Nasal cavity respiratory epithelium epithelial cell of viscerocranial mucosa (primary cell): ENCODE measurements at places on chromosomes 16 and 17. TPM values are rescaled to one million over a fixed set of nuclear protein-coding genes. Genes with fewer than 3 reads are reported as not detected.

ADAD2 gene
- not detected in 2 replicates for total RNA-seq

PLEKHH3 gene
- total RNA-seq = 16.4 and 31.0 TPM in 2 replicates

RRAD gene
- 3.1 and 35.2 TPM in 2 replicates for total RNA-seq

CRYBA1 gene
- not detected in 2 replicates for total RNA-seq

NDRG4 gene
- 8.5 and 12.1 TPM in 2 replicates for total RNA-seq

PCTP gene
- total RNA-seq = 6.5 and 11.6 TPM in 2 replicates

PRSS8 gene
- total RNA-seq = 31.1 and 54.2 TPM in 2 replicates

STH gene
- not detected in 2 replicates for total RNA-seq

WNT9B gene
- total RNA-seq = not detected in 2 replicates

PPP1R1B gene
- under 0.01 TPM in 1 of 2 replicates, not detected in the other for total RNA-seq

SPNS3 gene
- under 0.01 TPM in 1 of 2 replicates, not detected in the other for total RNA-seq

GRIN2A gene
- total RNA-seq = under 0.01 TPM in 1 of 2 replicates, not detected in the other

SHISA9 gene
- under 0.01 TPM in 2 replicates for total RNA-seq

COPRS gene
- total RNA-seq = 44.9 and 55.4 TPM in 2 replicates

HNF1B gene
- total RNA-seq = not detected in 2 replicates

NACA2 gene
- not detected in 2 replicates for total RNA-seq

KIF2B gene
- total RNA-seq = not detected in 2 replicates

CSH1 gene
- not detected in 2 replicates for total RNA-seq

CDRT15 gene
- not detected in 2 replicates for total RNA-seq

HAS3 gene
- total RNA-seq = 41.0 and 203 TPM in 2 replicates

GLIS2 gene
- 0.68 and 3.6 TPM in 2 replicates for total RNA-seq

SHBG gene
- total RNA-seq = under 0.01 and 0.21 TPM in 2 replicates

MLKL gene
- 6.5 and 11.7 TPM in 2 replicates for total RNA-seq

ZFP1 gene
- 8.5 and 11.2 TPM in 2 replicates for total RNA-seq

CDT1 gene
- total RNA-seq = 0.14 and 1.0 TPM in 2 replicates

AOC2 gene
- total RNA-seq = 0.68 and 2.7 TPM in 2 replicates

C17orf67 gene
- total RNA-seq = 0.64 and 1.0 TPM in 2 replicates

PERCC1 gene
- total RNA-seq = not detected in 2 replicates

OR2C1 gene
- not detected in 2 replicates for total RNA-seq

PVALEF gene
- total RNA-seq = not detected in 2 replicates

HSD17B2 gene
- 45.8 and 73.8 TPM in 2 replicates for total RNA-seq

ST6GALNAC1 gene
- 1.7 and 9.3 TPM in 2 replicates for total RNA-seq

HOXB13 gene
- under 0.01 TPM in 1 of 2 replicates, not detected in the other for total RNA-seq

ERAL1 gene
- 22.9 and 35.0 TPM in 2 replicates for total RNA-seq

CBX4 gene
- 87.0 and 90.9 TPM in 2 replicates for total RNA-seq

EEF2KMT gene
- total RNA-seq = 19.8 and 20.2 TPM in 2 replicates

KRTAP1-5 gene
- total RNA-seq = not detected in 2 replicates

KRT12 gene
- total RNA-seq = not detected in 2 replicates

MPP2 gene
- total RNA-seq = 0.28 TPM in 1 of 2 replicates, not detected in the other

KRTAP2-2 gene
- total RNA-seq = not detected in 2 replicates

SULT1A1 gene
- 2.4 and 2.7 TPM in 2 replicates for total RNA-seq

FNDC8 gene
- total RNA-seq = not detected in 2 replicates

NPIPA5 gene
- 0.21 and 2.1 TPM in 2 replicates for total RNA-seq

SALL1 gene
- total RNA-seq = under 0.01 TPM in 1 of 2 replicates, not detected in the other

XYLT2 gene
- 27.0 and 48.4 TPM in 2 replicates for total RNA-seq

SYNGR3 gene
- 1.1 and 4.4 TPM in 2 replicates for total RNA-seq

C16orf92 gene
- total RNA-seq = not detected in 2 replicates

TIMP2 gene
- 2.7 and 14.2 TPM in 2 replicates for total RNA-seq

CCDC57 gene
- 8.5 and 16.2 TPM in 2 replicates for total RNA-seq

RPL19 gene
- 1,876 and 2,184 TPM in 2 replicates for total RNA-seq

IGFBP4 gene
- 18.5 and 24.3 TPM in 2 replicates for total RNA-seq

TBC1D3D gene
- under 0.01 and 0.07 TPM in 2 replicates for total RNA-seq

CACNA1G gene
- not detected in 2 replicates for total RNA-seq

TEKT5 gene
- 0.14 and 0.34 TPM in 2 replicates for total RNA-seq
